ENCODE measurements at places on chromosomes 13 and 19.

GRCh38 chr13:34914416-34914815, 27.7 kb upstream of the NBEA start:
- DNase-seq = no peak

- DNase-seq = no peak
Measured at GRCh38 chr13:98147521-98147920, 4.6 kb downstream of the FARP1 start.

DNA sequence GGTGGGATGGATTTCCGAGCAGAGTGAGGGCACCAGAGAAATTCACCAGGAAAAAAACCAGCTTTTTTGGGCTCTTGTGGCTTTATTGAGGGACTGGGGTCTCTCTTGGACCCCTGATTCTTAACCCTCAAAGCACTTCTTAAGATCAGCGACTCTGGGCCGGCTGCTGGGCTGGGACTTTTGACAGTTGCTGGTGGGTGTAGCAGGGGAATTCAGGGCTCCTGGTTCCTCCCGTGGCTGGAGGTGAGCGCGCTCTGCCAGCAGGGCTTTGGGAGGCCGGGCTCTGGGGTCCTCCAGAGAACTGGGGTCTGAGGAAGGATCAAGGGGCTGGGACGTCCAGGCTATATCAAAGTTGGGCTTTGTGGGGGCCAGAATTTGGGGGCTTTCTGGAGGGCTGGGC, 3.3 kb downstream of the CRB3 start:
- no peak for DNase-seq

DNA sequence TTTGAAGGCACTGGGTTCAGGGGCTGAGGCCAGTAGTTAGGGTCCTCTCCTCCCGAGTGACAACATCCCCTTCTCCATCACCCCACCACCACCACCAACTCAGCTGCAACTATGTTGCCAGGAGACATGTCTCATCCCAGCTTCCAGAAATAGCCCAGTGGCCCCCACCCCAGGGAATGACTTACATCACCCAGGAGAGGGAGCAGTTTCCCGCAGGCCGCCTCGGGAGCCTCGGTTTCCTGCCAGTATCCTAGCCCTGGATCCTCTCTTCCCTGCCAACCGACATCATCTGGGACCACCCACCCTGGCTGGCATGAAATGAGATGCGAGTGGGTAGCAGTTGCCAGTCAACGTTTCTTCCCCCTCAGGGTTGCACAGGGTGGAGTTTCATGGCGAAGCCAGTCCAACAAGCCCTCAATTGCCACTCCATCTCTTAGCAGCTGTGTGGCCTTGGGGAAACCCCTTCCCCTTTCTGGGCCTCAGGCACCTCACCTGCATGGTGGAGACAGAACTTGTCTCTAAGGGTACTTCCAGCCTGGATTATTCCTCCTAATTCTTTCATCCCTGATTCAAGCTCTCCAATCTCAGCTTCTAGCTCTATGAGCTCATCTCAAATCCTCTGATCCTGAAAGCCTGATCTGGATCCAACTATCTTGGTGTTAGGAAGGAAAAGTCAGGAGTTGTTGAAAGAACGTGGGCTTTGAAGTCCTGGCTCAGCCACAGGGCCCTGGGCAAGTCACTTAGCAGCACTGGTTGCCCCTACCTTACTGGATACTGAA, 3.9 kb upstream of the GSK3A start:
- peak; percentile 80 for DNase-seq

GRCh38 chr19:57566396-57567265, 7.0 kb upstream of the ZNF550 start:
- DNase-seq = peak; percentile 40

DNA sequence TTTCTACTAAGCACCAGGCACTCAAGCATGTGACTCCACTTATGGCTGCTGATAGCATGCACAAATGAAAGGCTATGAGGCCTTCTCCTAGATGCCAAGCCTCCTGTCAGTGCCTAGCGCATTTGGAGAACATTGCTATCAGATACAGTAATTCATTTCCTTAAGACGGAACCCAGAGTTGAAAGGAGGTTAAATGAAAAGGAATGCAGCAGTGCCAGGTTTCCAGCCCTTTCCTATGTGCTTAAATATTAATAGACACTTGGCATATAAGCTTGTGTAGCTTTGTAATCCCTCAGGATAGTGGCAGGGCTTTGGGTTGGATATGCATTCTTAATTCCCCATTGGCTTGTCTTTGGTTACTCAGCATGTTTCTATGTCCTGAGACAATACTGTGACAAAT, 140.1 kb upstream of the FRY start:
- no peak for DNase-seq

- DNase-seq = no peak
Measured at GRCh38 chr13:58018020-58018419, 386.5 kb downstream of the PCDH17 start.

GRCh38 chr19:47151627-47152026, 21.0 kb downstream of the SAE1 start:
- DNase-seq = no peak

DNA sequence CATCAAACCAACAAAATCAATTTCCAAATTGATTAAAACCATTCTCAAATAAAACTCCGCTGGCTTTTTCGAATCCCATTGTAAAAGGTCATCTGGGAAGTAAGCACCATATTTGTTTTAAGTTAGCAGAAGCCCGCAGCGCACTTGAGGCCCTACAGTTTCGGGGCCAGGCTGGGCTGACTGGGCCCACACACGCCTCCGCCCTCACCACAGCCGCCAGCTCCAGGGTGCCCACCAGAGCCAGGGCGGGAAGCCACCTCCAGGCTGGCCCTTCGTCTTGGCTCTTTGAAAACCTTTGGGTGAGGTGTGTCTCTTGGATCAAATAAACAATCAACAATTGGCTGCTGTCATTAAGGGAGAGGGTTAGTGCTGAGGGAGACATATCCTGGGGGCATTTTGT, 133.3 kb downstream of the SOX1 start:
- no peak for DNase-seq

DNA sequence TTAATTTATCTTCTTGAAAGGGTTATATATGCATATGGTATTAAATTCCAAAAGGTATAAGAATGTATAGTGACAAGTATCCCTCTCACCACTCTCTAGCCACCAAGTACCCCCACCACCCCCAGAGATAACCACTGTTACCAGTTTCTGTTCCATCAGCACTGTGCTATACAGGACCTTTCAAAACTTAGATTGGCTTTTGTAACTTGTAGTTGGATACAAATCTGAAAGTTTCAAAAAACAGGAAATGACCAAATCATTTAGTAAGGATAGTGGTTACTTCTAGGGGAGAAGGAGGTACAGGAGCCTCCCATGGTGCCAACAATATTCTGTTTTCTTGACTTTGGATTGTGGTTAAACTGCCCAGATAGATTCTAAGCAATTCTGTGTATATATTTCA, 56.7 kb downstream of the AKAP11 start:
- DNase-seq = no peak

- DNase-seq = no peak
Measured at GRCh38 chr19:47670736-47671135, 42.5 kb upstream of the EHD2 start.

DNA sequence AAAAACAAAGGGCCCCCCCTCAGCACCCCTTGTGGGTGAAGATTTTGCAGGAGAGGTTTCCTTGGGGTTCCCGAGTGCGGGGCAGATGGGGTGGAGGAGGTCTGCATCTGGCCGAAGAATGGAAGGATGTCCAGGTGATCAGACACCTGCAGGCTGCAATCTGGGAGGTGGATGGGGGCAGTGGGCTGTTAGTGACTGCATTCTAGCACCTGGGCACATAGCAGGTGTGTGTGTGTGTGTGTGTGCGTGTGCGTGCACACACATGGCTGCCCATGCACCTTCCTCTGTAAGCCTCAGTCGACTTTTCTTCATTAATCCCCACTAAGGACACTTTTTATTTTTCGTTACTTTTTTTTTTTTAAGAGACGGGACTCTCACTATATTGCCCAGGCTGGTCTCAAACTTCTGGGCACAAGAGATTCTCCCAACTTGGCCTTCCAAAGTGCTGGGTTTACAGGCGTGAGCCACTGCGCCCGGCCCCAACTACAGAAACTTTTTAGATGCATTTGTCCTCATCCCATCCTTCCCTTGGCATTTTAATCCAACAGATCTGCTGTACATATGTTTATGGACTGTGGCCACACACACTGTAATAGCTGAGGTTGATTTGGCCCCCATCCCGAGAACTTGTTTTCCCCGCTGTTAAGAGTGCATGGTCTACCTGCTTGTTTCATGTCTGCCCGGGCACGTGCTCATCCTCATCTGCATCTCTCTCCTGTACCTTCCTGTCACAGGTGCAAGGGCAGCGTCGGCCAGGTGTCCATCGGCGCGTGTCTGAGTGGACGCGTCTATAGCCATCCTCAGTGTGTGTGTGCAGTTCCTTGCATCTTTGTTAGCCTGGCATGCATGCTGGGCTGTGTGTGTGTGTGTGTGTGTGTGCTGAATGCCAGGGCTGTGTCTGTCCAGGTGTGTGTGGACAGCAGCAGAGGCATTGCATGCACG, 731 bp downstream of the MAG start:
- no peak for DNase-seq

DNA sequence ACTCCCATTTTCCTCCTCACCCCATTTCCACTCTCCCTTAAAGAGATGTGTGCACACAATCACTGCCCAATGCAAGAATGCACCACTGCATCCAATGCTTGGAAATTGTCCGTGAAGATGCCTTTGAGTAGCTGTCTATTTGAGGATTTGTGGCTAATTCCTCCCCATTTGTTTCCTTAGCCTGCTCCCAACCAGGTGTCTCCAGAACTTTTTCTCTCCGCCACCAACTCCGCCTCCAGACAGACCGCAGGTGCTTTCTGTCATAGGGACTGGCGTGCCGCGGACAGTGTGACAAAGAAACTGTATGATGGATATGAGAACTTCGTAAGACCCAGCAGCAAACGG, 461 bp upstream of the TM9SF2 start:
- DNase-seq = no peak

GRCh38 chr19:47417746-47418691, 1.3 kb downstream of the MEIS3 start:
- DNase-seq = peak; percentile 12

DNA sequence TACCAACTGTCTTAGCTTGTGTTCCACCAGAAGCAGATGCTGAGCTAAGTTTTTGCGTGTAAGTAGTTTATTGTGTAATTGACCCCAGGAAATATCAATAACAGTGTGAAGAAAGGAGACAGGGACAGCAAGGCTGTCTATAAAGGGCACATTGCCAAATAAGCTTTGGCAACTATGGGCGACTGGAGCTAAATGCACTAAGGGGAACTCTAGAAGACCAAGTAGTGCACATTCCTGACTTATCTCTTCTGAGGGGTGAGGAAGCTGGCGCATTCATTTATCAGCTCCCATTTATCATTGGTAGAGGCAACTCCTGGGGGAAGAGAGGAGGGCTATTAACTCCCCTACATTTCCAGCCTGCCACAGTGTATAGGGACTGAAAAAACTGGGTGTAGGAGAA, 135.0 kb downstream of the DLEU7 start:
- no peak for DNase-seq

- peak; percentile 11 for DNase-seq
Measured at GRCh38 chr13:94300401-94300800, 179.1 kb downstream of the DCT start.

DNA sequence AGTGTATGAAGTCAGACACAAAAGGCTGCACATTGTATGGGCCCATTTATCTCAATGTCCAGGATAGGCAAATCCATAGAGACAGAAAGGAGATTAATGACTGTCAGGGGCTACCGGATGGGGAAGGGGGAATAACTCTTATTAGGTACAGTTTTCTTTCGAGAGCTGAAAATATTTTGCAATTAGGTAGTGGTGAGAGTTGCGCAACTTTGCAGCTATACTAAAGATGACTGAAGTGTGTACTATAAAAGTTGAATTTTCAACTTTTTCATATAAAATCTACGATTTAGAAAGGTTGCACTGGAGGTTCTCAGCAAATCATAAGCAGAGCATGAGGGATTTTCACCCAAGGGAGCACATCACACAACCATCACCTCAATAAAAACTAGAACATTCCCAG, 16.1 kb upstream of the SLC15A1 start:
- no peak for DNase-seq

- peak; percentile 78 for DNase-seq
Measured at GRCh38 chr19:18251587-18252369, 22.5 kb downstream of the IQCN start.

DNA sequence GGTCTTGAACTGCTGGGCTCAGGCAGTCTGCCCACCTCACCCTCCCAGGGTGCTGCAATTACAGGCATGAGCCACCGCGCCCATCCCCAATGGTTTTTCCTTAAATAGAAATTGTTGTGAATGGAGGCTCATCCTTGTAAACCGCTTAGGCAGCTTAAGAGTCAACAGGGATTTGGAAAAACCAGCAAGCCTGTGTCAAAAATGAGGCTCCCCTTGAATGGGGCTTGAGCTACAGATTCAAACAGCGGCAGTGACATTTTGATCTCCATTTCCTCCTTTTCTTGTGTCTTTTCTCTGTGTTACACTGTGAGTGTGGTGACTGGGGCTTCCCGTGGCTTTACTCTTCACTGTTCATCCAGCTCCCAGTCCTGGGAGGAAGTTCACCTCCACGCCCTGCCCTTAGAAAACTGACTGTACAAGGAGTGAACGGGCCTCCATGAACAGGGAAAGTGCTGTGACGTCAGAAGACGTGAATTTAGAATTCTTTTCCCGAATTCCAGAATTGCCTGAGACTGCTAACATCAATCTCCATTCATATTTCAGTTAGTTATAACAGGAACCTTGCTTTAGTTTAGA, 15.3 kb upstream of the RAB8A start:
- DNase-seq = no peak

GRCh38 chr13:108268466-108269112, 929 bp upstream of the TNFSF13B start:
- DNase-seq = no peak

DNA sequence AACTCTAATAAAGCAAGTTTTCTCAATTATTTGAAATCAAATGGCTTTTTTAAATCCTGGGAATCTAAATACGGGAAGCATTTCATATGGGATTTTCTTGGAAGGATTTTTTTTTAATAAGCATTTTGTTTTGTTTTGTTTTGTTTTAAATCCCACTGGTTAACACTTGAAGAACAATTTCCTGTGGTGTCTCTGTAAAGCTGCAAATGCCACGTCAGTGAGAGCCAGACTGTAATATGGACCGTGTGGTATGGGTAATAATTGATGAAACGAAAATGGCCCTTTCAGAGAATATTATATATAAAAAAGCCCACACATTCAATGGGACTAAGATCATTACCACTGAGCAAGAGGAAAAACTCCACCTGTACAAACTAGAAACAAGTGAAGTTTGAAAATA, 33.9 kb upstream of the MIR17HG start:
- no peak for DNase-seq

GRCh38 chr19:21202865-21203494, 61.1 kb downstream of the ZNF431 start:
- peak; percentile 65 for DNase-seq

GRCh38 chr13:95588721-95589120, 36.2 kb downstream of the CLDN10 start:
- DNase-seq = no peak

DNA sequence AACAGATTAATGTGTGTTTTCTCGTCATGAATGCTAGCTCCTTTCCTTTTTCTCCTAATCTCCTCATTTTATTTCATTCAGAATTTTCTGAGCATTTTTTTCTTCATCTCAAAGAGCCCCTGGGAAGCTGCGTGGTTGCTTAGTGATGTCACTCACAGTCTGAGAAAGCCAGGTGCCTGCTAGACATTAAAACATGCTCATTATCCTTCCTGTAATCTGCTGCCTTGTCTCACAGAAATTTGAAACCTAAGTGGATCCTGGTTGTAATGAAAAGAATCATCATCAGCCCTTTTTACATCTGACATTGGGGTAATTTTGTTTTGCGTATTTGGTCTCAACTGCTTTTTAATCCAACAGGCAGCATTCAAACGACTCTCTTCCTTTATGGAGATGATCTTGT, 108.2 kb upstream of the RNF113B start:
- DNase-seq = no peak

Data from neural progenitor cell (in vitro differentiated cells).